AG10803 (cell line): ENCODE measurements at places on chromosomes 3 and 15.

DNA sequence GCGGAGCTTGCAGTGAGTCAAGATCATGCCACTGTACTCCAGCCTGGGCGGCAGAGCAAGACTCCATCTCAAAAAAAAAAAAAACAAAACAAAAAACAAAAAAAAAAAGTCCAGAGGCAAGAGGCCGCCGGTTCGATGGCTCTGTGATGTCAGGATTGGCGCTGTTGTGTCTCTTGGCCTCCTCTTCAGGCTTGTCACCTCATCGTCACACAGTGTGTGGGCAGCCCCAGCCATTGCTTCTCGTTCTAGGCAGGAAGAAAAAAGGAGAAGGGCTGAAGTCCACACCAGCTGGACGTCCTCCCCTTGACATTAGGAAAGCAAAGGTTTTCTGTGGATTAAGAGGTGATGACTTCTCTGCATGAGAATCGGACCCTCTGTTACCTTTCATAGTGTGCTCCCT is 191.1 kb downstream of the NSMCE3 start:
- no peak for DNase-seq

DNA sequence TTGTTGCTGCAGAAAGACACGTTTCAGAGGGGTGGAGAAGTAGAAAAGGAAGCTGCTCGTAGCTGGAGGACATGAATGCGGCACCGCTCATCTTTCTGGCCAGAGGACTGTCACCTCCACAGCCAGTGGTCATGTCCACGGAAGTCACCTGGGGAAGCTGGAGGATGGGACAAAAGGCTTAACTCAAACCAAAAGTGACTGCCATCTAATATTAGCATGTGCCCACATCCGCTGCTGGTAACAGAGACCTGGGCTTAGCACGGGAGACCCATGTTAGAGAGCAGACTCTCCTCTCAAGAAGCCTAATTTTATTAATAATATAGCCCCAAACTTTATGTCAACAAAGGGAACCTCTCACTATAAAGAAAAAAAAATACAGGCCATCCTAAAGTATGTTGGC is 5.9 kb downstream of the MEX3B start:
- no peak for DNase-seq

GRCh38 chr15:62118520-62119226 is 46.4 kb downstream of the C2CD4B start:
- peak; percentile 35 for DNase-seq

DNA sequence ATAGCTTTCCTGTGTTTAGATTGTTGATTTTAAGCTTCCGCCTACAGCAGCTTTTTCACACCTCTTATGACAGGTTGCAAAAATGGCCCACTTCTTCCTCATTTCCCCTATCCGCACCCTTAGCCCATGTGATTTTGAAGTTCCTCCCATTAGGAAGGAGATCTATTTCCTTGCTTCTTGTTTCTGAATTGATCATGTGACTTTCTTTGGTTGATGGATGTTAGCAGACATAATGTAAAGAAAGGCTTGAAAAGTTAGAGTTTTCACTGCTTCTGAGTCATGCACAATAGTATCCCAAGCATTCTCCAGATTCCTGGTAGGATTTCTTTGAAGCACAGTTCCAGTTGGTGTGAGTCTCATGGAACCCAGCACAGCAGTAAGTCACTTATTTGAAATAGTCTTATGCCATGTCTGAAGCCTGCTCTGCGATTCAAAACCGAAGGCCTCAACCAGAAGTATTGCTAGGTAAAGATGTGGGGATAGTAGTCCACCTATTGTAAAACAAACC is 76.6 kb downstream of the EDEM1 start:
- peak; percentile 68 for DNase-seq

DNA sequence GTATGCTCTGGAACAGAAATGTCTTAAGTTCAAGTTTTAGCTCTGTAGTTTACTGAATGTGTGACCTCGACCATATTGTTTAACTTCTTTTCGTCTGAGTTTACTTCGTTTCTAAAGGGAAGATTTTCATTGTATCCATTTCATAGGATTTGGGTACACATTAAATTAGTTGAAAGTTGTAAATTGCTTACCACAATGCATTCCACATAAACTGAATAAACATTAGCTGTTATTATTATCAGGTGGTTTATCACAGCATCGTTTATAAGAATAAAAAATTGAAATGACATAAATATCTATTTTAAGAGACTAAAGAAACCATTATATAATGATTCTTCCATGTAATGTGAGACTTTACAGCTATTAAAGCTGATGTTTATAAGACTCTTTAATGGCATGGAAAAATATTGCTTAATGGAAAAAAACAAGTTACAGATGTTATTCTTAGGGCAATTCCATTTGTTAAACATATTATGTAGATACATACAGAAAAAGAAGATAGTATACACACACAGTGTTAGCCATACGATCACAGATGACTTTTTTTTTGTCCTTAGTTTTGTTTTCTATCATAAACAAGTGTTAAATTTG is 342.3 kb upstream of the SGO1 start:
- DNase-seq: no peak

- peak; percentile 34 for DNase-seq
These were observed 30.0 kb upstream of the CHD2 start for GRCh38 chr15:92870010-92870591.

- DNase-seq: no peak
These were observed 540.9 kb downstream of the MAGI1 start for GRCh38 chr3:65497846-65498245.

DNA sequence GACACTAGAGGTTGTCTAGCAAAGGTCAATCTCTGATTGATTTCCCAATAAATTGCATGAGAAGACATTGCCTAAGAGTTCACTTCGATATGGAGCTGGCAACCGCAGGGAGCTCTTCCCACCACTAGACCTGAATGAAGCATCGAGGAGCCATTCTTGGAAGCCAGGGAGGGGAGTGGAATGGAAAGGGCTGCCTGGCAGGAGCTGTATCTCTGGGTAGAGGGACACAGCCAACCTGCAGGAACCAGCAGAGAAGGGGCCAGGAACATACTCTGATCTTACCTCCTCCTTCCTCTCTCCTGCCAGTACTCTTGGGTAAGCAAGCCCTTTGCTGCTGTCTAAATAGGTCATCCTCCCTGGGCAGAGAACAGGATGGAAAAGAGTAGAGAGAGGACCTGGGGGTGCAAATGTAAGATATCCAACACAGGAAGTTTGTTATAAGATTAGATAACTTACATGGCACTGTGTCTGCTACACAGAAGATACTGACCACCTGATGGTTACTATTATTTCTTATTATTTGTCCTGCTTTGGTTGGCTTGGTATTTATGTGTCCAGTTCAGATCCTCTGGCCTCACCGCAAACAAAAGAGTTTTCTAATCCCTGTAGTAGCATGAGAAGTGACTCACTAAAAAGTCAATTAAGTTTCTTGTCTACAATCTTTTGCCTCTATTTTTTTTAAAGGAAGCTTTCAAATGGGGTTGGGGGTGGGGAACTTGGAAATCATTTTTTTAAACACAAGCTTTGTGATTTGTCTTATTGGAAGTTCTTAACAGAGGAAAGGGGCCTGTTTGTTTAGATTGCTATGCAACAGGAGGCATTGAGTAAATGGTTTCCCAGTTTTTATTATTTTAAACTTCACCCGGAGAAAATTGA is 156.7 kb upstream of the TSC22D2 start:
- DNase-seq: peak; percentile 66

- peak; percentile 39 for DNase-seq
These were observed 16.4 kb downstream of the CLK3 start for GRCh38 chr15:74631935-74632560.

- DNase-seq: peak; percentile 2
These were observed 33.5 kb upstream of the RBP1 start for GRCh38 chr3:139572847-139573672.

GRCh38 chr3:42110631-42111030 is 19.5 kb downstream of the TRAK1 start:
- DNase-seq: no peak
